Heart right ventricle (tissue), 16 donors: ENCODE measurements at places on chromosomes 5 and 9.

GRCh38 chr9:23826120-23826629 lies at the start of gene ELAVL2:
Gene ELAVL2, minus strand, starts transcription at chr9:23826240. Its CDS starts 64,006 bp downstream, at chr9:23762234.
- DNase-seq = peak; percentile 80

GRCh38 chr5:351084-351920 lies 29.8 kb downstream of the AHRR start:
- no peak for DNase-seq

DNA sequence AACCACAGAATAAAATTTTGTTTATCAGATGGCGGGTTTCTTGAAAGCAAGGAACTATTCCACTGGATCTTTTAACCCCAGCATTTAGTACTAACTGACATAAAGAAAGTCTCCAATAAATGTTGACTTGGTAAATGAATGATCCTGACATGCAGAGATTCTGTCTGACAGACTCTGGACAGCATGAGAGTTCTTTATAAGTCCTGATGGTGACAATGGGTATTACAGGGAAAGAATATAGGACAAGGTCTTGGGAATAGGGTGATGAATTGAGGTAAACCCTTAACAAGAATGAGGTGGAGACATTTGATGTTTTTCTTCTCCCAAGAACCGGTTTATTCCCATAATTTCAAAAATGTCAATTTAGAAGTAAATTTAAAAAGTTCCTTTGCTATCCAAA lies 453.9 kb downstream of the TUSC1 start:
- no peak for DNase-seq

GRCh38 chr5:72552041-72552557 lies 44.9 kb upstream of the ZNF366 start:
- no peak for DNase-seq

- no peak for DNase-seq
Measured at GRCh38 chr9:33044677-33045282, 19.7 kb downstream of the DNAJA1 start.

- no peak for DNase-seq
Measured at GRCh38 chr9:135670721-135671590, 7.8 kb downstream of the LCN9 start.

DNA sequence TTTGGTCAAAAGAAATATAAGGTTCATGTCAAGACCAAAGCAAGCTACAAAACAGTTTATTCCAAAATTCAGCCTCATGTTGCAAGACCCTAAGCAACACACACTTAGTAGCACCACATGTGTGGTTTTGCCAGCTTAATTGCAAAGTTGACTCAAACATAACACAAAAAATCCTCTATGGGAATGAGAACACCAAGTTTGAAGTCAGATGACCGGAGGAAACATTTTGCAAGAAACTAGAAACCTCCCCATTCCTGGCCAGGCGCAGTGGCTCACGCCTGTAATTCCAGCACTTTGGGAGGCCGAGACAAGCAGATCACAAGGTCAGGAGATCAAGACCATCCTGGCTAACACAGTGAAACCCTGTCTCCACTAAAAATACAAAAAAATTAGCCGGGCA lies 261.8 kb downstream of the EBF1 start:
- DNase-seq = no peak

DNA sequence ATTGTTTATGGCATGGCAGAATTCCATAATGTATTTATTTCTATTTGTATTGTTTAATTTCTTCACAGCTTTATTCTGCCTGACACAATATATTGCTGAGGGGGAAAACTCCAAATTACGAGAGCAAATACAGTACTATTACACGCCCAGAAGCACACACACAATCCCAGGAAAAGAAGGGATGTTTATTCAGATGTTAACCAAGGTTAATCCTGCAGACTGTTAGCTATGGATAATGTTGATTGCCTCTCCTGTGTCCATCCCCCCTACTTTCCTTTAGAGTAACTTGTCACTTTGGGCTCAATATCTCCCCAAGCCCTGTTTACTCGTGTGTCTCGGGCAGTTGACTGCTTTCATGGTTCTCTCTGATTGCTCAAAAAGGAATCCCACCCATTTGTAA lies 84.2 kb upstream of the ERCC6L2 start:
- DNase-seq = no peak

DNA sequence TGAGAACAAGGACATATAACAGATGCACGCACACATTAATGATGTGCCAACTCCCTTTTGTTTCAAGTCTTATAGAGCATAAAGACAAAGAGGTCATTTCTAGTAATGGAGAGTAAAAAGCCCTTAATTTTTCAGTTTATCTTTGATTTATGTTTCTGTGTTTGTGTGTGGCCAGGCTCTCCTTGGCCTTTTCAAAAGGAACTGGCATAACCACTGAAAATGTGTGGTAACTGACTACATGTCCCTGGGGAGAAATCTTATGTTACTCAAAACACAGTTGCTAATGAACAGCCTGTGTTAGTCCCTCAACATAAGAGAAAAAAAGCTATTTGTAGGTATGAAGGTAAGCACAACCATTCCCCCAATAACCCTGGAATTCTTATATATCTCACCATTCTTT lies 47.6 kb upstream of the SHOC1 start:
- DNase-seq = no peak

GRCh38 chr5:132293992-132294727 lies at the start of gene SLC22A4:
Gene SLC22A4, plus strand, starts transcription at chr5:132294394. Its CDS starts 223 bp downstream, at chr5:132294617.
- peak; percentile 94 for DNase-seq

DNA sequence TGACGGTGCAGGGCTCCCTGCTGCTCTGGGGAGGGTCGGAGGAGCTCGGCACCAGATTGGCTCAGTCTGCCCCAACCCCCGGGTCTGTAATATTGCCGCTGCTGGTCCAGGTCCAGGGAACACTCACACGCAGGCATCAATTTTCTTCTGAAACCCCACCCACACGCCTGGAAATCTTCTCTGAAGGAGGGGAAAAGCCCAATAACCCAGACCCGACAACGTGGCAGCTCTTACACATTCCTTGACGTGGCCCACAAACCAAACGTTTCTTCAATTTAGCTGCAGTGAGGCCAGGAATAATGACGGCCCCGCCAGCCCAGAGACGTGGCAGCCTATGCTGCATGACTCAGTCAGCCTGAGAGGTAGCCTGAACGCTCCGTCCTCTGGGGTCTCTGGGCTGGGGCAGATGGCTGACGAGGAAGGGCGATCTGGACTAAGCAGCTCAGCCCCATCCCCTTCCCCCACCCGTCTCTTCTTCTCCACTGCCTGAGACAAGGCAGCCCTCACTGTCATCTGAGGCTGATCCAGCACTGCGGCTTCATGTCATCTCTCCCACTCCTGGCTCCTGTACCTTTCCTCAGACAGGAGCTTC lies 9.9 kb upstream of the SPARC start:
- peak; percentile 61 for DNase-seq

GRCh38 chr5:10578293-10578665 lies 14.4 kb downstream of the ANKRD33B start:
- DNase-seq = no peak

DNA sequence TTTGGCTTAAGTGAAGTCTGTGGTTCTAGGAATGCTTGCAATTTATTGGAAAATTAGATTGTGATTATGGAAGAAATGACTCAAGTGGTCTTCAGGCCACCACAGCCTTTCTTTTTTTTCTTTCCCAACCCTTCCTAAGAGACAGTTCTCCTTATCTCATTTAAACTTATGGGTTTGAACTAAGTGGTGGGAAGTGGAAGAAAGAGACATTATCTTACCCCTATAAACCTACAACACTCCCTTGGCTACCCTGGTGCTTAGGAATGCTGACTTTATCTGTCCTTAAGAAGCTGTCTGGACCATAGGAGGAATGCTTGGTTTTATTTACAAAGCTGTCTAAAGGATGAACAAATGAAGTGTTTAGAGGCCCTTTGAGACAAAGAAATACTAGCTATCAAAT lies 5.1 kb upstream of the ERAP1 start:
- DNase-seq = no peak

GRCh38 chr5:15529821-15530220 lies 29.8 kb downstream of the FBXL7 start:
- DNase-seq = no peak

DNA sequence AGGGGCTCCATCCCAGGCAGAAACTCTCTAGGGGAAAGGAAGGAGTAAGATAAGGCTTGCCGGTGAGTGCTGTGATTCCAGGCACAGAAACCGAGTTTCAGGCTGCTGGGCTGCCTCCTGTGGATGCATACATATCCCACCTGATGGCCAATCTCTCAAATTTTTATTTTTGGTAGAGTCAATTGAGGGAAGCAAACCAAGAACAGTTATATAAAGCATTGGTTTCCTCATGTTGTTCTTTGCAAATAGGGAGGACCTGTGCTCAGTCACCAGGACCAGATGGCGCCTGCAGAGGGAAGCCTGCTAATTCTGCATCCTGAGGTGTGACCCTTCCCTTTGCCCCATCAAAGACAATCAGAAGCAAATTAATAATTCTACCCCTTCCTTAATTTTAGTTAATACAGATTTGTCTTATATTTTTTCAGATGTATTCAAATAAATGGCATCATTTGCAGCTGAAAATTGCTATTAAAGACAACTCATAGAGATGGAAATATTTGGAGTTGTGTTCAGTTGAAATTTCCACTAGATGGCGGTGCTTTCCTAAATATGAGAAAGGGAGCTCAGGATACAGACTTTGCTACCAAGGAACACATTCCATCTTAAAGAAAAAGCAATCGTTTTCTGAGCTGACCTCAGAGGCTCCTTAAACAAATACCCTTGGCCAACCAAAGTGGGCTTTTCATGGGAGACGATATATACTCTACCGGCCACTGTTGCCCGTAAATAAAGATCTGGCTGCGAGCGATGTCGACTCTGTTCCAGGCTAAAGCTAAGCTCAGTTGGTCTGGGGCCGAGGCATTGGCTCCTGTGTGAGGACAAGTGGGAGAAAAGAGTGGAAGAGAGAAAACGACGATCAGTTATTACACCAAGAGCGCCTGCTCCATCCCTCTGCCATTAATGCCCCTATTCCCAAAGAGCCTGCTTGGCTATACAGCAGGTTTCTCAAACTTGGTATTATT lies 225.7 kb upstream of the KLF9 start:
- no peak for DNase-seq

GRCh38 chr9:23309800-23310199 lies 516.2 kb downstream of the ELAVL2 start:
- no peak for DNase-seq

- DNase-seq = no peak
Measured at GRCh38 chr5:22852807-22853660, at the start of gene CDH12. Gene CDH12, minus strand, starts transcription at chr5:22853344.

DNA sequence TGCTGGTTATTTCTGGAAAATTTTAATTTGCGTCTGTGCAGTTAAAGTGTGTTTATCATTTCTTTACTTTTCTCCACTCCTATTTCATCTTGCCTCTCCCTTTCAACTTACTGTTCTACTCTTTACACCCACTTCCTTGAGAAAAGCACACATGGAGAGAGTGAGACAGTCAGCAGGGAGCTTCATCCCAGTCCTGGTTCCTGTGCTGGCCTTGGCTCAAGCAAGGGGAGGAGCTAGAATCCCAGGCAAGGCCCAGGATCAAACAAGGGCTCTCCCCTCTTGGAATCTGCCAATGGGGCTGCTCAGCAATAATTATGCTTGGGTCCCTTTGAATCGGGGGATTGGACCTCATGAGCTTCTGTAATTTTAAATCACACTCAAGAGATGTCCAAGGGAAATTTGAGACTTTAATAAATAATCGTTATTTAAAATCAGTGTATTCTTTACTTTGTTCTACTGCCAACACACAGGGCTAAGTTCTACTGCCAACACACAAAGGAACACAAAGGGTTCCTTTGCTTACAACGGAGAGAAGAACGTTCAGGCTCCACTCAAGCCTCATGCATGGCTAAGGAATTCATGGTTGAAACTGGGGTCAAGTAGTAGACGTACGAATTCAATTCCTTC lies 439.3 kb upstream of the DAB2 start:
- no peak for DNase-seq

DNA sequence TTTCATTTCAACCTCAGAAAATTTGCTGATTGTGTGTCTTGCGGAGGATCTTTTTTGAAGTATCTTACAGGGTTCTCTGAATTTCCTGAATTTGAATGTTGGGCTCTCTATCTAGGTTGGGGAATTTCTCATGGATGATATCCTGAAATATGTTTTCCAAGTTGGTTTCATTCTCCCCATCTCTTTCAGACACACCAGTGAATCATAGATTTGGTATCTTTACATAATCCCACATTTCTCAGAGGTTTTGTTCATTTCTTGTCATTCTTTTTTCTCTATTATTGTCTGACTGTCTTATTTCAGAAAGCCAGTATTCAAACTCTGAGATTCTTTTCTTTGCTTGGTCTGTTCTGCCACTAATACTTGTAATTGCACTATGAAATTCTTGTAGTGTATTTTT lies 456.9 kb downstream of the PRELID2 start:
- DNase-seq = no peak

DNA sequence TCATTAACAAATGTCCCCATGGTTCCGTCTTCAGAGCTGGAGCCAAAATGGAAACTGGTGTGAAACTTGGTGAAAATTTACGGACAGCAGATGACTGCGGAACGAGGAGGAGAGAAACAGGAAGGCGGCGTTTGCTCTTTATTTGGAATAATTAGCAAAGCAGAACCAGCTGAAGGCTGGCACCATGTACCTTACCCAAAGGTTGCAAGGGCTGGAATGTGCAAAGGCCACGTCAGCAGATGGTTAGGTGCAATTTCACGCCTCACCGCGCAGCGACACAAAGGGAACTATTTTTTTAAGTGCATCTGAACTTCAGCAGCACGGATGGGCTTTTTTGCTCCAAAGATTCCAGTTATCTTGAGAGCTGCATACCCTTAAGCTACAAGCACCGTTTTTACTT lies 127.4 kb downstream of the COL23A1 start:
- no peak for DNase-seq

- DNase-seq = no peak
Measured at GRCh38 chr9:31683116-31683515, 701.3 kb upstream of the ACO1 start.

- DNase-seq = peak; percentile 75
Measured at GRCh38 chr9:69122082-69122548, 52.0 kb upstream of the TJP2 start.

- DNase-seq = no peak
Measured at GRCh38 chr5:160452795-160453194, 31.1 kb downstream of the PTTG1 start.

DNA sequence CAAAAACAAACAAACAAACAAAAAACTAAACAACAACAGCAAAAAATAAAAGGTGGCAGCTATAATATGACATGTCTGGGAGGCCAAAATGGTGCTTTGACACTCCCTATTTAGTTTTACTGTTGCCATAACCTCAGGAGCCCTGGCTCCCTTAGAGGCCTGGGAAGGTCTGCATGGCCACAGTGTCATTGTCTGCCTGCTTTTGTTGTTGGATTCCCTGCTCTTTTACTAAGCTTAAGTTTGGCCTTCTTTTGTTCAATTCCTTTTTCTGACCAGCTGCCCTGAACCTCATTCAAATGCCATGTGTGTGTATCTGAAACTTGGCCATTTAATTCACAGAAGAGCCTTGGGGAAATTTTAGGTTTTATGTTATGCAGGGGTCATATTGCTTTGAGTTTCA lies 458.2 kb downstream of the TMEM232 start:
- DNase-seq = no peak
